Globus pallidus (tissue), 1 donor: ENCODE measurements at places on chromosomes 13 and 19.

GRCh38 chr19:29131456-29131855, 81.5 kb downstream of the UQCRFS1 start:
- no peak for DNase-seq

GRCh38 chr13:102021777-102022176, 380.1 kb downstream of the FGF14 start:
- DNase-seq, result no peak

DNA sequence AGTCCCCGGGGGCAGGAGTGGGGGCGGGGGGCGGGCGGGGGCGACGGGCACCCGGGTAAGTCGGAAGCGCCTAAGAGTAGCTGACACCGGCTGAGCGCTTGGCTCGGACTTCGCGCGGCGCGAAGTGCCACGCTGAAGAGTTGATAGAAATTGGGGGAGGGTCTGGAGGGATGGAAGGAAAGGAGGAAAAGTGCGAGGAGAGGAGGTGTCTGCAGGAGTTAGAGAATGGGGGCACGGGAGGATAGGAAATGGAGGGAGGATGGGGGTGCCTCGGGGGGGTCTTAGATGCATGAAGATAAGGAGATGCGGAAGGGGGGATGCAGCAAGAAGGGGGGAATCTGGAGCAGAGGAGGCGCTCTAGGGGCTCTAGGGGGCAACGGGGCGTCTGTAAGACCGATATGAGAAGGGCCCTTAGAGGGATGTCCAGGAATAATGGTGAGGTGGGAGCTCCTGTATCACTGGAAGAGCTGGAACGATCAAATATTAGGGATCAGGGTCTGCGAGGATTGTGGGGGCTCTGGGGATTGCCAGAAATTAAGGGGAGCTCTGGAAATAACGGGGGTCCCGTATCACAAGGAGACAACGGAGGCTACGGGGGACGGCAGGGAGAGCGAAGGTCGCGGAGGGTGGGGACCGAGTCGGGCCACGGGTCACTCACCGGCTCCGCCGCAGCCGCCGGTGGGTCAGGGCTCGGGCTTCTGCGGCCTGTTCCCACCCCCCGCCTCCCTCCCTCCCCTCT, at the start of gene MYPOP:
Gene MYPOP, minus strand, starts transcription at position 702 of the 739 bp plus-strand sequence. CDS start 840 bp downstream, outside the sequence.
- DNase-seq, result no peak

DNA sequence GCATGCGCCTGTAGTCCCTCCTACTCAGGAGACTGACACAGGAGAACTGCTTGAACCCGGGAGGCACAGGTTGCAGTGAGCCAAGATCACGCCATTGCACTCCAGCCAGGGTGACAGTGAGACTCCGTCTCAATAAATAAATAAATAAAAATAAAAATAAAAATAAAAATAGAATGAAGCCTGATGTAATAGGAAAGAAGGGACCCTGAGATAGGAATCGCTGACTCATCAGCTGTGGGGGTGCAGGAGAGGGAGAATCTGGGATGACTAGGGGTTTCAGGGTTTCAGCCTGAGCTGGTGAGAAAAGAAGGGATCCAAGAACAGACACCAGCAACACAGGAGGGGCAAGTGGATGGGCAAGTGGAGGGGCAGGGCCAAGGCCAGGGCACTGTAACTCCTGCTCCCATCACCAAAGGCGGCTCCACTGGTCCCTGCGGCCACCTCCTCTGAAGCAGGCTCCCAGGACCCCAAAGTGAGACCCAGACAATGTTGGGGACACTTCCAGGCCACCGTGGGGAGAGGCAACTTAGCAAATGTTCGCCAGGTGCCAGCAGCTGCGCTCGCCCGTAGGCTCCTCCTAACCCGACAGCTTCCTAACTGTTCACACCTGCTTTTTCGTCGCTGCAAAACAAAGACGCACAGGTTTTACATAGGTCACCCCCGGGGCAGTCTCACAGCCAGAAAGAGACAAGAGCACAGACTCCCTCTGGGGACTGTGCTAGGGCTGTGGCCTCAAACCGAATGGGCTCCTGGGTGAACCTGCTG, 1.2 kb downstream of the HAUS8 start:
- DNase-seq, result no peak

DNA sequence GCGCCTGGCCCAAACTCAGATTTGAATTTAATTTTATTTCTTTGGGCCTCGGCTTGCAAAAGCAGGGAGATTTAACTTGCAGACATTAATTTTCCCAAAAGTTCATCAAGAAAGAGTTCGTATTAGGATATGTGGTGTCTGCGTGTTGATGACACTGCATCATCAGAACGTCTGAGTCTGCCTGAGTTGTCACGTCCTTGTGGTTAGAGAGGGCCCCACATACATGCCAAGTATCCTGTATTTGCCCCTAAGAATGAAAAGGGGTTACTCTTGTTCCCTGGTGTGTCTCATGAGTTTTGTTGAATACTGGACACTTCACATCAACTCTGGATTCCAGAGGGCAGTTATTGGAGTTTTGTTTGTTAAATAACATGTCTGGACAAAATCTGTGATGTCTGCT, 5.6 kb upstream of the TEX29 start:
- DNase-seq, result no peak

DNA sequence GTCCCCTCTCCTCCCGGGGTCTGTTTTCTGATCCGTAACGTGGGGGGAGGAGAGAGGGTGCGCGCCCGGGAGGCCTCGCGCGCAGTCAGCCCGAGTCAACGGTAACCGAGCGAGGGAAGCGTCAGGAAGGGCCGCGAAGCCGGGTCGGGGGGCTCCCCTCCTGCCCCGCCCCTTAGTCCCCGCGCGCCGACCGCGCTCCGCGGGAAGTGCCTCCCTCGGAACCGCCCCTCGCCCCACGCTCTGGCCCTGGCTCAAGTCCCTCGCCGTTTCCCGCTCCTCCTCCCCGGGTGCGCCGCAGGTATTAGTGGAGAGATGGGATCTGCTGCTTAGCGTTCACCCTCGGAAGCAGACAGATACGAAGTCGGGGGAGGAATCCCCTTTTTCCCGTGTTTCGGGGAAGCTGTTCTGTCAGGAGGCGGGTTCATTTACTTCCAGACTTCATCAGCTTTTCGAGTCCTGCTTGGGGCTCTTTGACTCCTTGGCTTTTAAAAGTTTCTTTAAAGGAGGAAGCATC, 770 bp downstream of the HNRNPM start:
- DNase-seq, result no peak

DNA sequence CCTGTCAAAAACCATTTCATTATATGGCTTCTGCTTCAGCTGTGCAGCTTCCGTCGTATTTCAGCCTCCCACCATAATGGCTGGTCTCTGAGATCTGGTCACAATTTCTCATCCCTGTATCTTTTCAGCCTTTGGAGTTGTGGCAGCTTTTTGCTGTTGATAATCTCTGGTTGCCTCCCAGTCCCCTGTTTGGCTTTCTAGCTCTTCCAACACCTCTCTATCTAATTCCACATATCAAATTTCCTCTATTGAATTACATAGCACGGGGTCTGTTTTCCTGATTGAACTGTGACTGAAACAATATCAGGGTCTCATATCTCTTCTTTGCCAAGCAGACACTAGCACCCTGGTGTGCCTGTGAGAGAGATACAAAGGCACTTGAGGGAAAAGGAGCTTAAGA, 222.1 kb upstream of the OBI1 start:
- no peak for DNase-seq

DNA sequence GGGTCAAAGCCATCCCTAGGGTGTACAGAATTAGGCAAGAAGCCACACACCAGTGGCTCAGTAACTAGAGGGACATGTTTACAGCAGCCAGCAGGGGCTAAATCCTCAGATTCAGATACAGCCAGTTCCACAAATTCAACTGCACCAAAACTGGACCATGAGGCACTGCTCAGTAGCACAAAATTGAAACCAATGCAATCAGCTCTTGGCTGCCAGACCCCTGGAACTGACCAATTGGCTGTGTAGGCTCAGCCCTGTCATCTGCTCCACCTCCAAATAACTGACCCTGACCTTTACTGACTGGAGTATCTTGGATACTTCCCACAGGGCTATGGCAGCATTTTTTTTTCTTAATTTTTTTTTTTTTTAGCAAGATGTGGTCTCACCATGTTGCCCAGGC, 226.5 kb downstream of the FOXO1 start:
- no peak for DNase-seq

DNA sequence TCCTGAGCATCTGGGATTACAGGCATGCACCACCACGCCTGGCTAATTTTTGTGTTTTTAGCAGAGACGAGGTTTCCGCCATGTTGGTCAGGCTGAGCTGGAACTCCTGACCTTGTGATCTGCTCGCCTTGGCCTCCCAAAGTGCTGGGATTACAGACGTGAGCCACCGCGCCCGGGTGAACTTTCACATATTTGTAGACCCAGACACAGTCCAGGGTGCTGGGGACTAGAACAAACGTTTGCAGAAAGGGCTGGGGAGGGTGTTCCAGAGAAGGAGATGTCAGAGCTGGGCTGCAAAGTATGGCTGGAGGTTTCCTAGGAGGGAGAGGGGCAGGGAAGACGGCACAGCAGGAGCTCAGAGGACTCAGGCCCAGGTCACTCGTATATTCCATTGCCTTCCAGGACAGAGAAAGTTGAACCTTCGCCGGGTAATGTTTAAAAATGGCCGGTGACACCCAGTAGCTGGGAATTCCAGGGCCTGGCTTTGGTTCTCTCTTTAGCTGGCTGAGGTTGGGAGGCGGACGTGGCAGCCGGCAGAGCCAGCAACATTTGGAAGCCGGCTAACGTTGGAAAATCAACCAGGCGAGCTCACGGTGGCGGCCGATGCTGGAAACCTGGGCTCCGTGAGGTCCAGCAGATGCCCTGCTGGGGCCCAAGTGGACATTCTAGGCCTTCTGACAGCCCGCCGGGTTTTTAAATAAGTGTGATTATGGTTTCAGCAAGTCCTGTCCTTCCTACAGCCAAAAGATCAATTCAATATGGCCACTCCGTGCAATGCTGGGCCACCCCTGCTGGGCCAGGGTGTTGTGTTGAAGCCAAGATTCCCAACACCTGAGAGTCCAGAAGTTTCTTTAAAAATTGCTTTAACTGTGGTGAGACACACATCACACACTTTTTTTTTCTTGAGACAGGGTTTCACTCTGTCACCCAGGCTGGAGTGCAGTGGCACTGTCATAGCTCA, 41.5 kb downstream of the NFIC start:
- DNase-seq, result no peak

DNA sequence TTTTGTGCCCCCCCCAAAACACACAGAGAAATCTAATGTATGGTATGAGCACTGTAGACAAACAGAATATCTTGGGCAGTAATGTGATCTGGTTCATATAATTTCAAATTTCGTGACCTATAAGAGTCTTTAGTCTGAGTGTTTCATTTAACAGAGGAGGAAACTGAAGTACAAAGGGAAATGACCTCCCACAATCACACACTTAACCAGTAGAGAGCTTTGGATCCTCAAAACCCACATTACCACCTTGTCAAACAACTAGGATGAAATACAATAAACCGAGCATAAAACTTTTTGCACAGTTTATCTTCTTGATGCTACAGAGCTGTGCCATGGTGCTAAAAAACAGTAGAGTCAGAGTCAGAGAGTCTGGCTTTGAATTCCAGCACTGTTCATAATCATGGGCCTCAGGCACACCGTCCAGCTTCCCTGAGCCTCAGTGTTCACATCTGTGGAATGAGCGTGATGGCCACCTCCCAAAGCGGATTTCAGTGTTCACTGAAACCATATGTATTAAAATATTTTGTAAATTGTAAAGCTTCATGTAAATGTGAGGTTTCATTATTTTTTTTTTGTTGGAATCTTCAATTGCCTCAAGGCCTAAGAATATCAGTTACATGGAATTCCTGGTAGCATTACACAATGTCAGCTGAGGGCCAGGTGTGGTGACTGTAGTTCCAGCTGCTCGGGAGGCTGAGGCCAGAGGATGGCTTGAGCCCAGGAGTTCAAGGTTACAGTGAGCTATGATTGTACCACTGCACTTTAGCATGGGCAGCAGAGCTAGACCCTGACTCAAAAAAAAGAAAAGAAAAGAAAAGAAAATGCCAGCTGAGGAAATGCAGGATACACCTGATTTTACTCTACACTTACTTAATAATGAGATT, 126.4 kb upstream of the FRY start:
- DNase-seq, result no peak

DNA sequence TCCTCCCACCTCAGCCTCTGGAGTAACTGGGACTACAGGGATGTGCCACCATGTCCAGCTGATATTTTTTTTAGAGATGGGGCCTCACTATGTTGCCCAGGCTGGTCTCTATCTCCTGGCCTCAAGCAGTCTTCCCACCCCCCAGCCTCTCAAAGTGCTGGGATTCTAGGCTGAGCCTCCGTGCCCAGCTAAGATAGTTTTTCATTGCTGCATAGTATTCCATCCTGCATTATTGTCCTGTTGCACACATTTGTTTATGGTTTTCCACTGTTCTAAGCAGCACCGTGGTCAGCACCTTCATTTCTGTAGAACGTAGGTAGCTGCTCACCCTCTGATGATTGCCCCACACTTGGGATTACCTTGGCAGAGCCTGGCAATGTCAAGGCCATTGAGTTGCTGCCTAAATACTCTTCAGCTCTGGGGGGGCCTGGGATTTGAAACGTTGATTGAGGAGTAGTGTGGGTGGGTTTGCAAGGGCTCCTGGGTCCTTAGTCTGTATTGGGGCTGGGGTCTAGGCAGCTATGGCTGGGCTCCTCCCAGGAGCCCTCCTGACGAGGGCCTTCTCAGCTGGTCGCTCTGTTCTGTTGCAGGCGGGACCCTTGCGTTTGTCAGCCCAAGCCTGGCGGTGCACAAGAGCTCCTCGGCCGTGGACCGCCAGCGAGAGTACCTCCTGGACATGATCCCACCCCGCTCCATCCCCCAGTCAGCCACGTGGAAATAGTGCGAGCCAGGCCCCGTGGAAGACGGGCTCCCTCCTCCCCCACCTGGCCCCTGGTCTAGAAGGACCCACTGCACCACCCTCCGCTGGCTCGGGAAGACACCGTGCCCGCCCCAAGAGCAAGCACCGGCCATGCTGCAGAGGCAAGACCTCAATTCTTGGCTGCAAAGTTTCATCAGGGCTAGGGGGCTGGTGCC, 10.3 kb downstream of the TSSK6 start:
- no peak for DNase-seq

GRCh38 chr13:50783717-50784290, 59.7 kb downstream of the DLEU7 start:
- no peak for DNase-seq

GRCh38 chr19:55638864-55639359, 1.9 kb upstream of the ZNF580 start:
- DNase-seq, result no peak

DNA sequence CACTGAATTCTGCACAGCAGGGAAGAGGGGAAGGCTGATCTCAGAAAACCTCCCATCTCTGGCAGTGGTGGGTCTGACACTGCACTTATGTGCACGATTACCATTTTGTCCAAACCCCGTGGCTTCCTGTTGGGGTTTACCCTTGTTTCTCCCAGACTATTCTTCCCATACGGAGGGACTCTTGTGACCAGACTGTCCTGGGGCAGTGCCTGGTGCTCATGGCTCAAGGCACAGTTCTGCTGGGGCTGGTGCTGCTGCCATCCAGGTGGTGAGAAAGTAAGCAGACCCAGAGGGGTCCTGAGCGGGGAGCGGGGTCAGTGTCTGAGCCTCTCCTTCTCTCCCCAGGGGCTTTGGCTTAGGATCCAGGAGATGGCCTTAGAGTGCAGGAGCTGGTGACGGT, 5.1 kb upstream of the SIGLEC9 start:
- no peak for DNase-seq

DNA sequence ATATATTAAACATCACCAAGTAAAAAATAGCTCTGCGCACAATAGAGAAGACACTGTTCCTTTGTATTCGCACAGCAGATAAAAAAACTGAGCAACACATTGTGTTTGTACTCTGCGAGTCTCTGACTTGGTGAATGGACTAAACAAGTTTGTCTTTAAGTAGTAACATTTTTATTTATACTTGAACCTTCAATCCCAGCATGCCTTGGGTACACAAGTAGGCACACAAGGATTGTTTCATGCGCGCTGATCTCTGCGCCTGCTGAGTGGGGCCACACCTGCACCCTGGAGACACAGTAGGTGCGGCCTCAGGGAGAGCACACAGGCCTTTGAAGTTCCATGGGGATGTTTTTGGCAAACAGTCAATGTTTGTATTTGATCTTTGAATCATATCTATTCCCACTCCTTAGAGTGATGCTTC, 318.9 kb downstream of the MYO16 start:
- peak; percentile 24 for DNase-seq
